ENCODE measurements at places on chromosomes 11 and 22. TPM values are rescaled to one million over a fixed set of nuclear protein-coding genes. Genes with fewer than 3 reads are reported as not detected.

TMEM126B gene
- total RNA-seq, result 79.4 TPM

DNA sequence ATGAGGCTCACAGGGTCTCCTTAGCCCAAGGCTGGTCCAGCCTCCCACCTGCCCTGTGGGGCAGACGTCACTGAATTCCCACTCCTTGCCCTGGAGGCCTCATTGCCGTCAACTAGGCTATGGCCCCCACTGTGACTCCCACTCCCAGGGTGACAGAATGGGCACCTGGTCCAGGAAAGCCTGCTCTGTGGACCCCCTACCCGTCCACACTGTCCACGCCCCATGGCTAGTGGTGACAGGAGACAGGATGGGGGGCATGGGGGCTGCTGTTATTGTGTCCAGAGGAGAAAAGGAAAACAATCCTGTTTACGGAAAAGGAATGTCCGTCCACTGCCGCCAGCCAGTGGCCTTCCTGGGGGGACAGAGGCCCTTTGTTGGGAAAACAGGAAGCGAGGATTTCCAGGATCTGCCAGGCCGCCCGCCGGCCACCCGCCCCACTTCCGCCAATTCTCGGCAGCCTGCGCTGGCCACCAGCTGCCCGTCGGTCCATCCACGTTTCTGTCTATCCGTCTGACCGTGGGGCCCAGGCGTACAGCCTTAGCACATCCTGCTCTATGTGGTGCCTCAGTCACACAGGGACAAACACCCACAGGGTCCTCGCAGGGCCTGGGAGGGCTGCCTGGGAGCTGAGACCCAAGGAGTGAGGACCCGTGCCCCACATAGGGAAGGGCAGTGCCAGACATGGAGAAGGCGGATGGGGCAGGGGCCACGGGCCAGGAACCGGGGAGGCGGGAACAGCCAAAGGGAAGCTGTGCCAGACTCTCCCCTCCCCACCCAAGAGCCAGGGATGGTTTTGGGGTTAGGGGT is 19.5 kb downstream of the CRELD2 start:
- DNase-seq, result no peak

CSF2RB gene
- not detected for total RNA-seq

XKR3 gene
- not detected for total RNA-seq

- no peak for DNase-seq
Measured at GRCh38 chr11:117009905-117010605, 88.2 kb downstream of the SIK3 start.
